ENCODE measurements at places on chromosomes 2 and 18.

- DNase-seq, result peak; percentile 91
Measured at GRCh38 chr2:203061346-203061745, 46.7 kb downstream of the NBEAL1 start.

DNA sequence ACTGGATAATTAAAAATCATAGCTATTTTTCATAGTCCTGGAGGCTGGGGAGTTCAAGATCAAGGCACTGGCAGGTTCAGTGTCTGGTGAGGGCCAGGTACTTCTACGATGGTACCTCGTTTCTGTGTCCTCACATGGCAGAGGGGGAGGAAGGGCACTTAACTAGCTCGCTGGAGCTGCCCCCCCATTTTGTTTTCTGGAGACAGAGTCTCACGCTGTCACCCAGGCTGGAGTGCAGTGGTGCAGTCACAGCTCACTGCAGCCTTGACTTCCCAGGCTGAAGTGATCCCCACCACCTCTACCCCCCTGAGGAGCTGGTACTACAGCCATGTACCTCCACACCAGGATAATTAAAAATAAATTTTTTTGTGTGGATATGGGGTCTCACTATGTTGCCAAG, 40.3 kb downstream of the ASB1 start:
- DNase-seq, result no peak

GRCh38 chr18:8561123-8561910, 47.9 kb upstream of the RAB12 start:
- no peak for DNase-seq

- no peak for DNase-seq
Measured at GRCh38 chr2:190881084-190881597, 520 bp downstream of the GLS start.

GRCh38 chr2:1728821-1729220, 15.5 kb downstream of the PXDN start:
- DNase-seq, result peak; percentile 73

DNA sequence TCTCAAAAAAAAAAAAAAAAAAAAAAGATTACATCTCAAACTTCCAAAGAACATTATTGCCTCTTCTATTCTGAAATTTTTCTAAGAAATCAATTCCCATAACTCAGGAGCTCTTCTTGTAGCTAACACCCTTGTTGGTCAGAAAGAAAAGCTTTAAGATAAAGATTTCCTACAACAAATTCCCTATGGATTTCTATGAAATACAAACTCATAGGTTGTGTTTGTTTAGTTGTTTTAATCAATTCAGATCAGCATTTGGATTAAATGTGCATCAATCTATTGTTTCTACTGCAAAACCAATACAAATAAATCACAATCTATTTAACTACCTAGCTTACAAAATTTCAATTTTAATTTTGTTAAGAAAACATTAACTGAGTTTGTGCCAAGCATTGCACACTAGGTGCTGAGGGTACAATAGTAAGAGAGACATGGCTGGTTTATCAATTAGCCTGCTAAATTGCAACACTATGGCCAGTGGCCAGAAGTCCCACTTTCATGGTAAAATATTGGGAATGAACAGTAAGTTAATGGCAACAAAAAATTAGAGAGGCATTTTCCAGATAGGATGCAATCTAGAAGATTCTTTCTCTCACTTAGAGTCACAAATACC, 80.2 kb upstream of the MYCN start:
- DNase-seq, result no peak

DNA sequence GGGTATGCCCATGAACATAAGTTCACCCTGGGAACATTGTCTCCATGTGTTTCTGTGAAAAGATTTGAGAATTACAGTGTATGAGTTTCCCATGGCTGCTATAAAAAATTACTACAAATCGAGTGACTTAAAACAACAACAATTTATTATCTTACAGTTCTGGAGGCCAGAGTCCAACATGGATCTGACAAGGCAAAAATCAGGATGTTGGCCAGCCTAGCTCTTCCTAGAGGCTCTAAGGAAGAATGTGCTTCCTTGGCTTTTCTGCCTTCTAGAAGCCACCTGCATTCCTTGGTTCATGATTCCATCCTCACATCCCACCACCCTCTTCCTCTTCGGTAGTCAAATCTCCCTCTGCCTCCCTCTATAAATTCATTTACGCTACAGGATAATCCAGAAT, 38.6 kb downstream of the FAM124B start:
- DNase-seq, result no peak

DNA sequence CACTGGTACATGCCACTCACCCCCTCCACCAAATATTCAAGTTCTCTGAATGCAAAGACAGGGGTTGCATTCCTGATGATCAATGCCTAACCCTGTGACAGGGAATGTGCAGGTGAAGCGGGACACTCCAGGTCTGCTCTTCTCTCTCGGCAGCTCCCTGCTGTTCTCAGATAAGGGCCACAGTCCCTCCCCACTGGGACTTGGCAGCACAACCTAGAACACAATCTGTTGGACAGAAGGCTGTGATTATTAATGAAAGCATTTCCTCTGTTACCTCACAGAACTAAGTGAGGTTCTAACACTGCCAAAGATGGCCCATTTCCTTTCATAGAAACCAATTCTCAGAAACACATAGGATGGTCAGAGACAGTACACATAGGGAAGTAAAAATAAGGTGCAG, 42.7 kb downstream of the VSNL1 start:
- no peak for DNase-seq

DNA sequence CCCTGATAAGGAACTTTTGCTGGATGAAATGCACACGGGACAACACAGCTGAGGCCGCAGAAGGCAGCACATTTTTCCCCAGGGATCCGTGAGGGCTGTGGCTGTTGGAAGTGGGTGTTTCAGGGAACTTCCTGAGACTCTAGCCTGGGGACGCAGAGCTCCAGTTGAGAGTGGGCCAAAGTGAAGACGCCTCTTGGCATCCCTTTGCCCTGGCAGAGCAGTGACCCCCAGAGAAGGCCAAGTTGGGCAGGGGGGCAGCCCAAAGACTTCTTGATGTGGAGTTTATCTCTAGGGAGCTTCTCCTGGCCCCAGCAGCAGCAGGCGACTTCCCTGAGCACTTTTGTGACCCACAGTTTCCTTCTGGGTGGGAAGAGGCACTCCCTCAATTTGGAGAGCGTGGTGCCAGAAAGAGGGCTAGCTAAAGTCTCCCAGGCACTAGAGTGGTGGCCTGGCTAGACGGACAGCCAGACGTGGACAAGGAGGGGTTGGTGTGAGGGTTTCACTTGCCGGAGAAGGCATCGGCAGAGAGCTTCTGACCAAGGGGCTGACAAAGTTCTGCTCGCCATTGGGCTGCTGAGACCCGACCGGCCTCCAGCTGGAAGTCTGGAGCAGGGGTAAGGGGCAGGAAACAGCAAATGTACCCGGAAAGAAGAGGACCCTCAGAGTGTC, 108.8 kb downstream of the ACKR3 start:
- DNase-seq, result no peak

GRCh38 chr2:218329027-218329825, 27.4 kb upstream of the CATIP start:
- no peak for DNase-seq

DNA sequence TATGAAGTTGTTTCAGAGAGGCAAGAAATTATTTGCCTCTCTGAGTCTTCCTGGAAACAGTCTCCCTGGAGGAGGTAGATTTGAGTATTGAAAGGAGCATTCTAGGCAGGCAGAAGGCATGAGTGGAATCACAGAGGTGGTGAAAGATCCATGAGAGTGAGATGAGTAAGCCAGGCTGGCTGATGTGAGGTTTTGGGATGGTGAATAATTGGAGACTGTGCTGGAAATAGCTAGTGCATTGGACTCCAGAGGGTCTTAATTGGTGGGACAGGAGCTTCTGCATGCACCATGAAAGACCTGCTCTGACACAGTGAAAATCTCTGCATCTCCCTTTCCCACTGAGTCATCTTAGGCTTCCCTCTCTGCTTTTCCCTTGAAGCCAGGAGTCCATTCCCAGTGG, 46.3 kb downstream of the CDC42EP3 start:
- DNase-seq, result peak; percentile 82

DNA sequence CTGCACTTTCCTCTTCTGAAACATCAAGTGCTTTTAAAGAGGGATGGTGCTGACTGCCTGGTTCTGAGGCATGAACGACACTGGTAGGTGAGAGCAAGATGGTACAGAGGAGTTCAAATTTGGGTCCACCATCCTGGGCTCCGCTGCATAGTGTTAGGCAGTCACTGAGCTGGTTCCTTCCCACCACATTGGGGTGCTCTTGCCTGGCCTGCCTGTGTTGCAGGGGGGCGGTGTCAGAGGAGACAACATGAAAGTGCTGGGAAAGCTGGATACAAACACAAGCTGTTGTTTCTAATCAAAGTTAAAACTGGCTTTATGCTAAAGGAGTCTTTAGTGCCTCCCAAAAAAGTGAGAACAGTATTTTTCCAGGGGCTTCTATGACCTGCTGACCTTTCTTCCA, 258.1 kb downstream of the GBX2 start:
- DNase-seq, result no peak

DNA sequence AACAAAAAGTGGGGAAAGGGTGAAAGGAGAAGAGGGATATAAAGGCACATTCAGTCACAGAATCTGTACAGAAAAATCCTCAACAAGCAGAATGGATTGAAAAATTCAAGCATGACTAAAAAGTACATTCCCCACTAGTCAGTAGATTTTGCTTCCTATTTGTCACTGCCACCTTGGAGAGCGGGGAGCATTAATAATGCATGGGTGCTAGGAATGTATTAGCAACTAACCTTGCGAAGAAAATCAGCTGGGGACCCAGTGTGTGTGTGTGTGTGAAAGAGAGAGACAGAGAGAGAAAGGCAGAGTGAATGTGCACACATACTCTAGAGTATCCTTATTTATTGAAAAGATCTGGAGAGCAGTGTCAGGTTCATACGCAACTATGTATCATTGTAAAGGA, 968.7 kb upstream of the ZEB2 start:
- DNase-seq, result no peak

- no peak for DNase-seq
Measured at GRCh38 chr2:11159574-11160170, 4.4 kb downstream of the SLC66A3 start.

GRCh38 chr18:7728297-7728696, 161.2 kb downstream of the PTPRM start:
- no peak for DNase-seq

DNA sequence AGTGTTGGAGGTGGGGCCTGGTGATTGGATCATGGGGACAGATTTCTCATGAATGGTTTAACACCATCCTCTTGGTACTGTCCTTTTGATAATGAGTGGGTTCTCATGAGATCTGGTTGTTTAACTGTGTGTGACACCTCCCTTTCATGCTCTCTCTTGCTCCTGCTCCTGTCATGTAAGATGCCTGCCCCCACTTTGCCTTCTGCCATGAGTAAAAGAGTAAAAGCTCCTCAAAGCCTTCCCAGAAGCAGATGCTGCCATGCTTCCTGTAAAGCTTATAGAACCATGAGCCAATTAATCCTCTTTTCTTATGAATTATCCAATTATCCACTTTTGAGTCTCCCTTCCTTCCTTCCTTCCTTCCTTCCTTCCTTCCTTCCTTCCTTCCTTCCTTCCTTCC, 317.7 kb downstream of the RDH14 start:
- no peak for DNase-seq

DNA sequence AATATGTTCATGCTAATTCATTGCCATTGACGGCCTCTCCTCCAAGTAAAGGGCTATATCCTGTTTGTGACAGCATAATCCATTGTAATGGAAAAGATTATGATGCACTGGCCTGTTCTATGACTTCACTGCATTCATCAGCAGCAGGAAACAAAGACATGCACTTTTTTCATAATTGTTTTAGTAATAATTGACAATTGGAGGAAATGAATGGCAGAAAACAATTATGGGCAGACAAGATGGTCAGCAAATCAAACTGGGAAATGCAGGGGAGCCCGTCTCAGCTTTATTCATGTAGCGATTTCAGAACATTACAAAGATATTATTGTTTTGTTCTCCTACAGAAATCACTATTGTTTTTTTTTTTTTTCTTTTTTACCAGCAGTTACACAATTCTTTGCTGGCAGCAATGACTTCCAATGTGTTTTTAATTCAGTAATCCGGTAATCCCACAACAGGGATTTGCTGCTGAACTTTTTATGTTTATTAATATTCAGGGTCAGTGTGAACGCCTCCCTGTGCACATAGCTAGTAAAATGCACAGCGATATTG, 33.8 kb upstream of the RASGRP3 start:
- no peak for DNase-seq

DNA sequence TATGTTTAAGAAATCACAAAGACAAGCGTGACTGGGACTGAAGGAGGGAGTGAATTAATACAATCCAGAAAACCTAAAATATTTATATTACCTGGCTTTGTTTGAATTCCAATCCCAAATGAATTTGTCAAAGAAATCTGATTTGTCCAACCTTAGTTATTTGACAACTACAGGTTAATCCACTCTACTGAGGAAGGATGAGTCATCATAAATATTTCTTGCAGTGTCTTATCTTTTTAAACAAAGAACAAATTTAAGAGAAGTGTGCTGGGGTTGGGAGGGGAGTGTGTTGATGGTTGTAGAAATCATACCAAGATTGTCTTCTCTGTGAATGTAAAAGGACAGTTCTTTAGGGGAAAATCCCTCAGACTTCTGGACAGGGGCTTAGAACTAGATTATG, 1106.3 kb upstream of the SLC39A10 start:
- DNase-seq, result no peak

DNA sequence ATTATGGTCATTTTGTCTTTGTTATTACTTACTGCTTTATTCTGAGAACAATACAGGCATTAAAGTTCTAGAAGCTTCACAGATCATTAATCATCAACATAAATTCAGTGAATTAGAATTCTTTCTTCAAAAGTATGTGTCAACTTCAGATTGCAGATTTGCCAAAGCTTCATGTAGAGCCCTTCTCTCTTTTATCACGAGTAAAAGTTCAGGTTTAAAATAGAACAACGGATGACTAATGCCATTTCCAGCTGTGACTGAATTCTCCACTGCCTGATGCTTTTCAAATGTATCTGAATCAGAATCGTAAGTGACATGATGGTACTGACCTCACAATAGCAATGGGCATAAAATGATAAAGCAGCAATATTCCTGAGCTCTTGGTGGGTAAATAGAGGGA, 116.0 kb downstream of the ABCA12 start:
- DNase-seq, result no peak

DNA sequence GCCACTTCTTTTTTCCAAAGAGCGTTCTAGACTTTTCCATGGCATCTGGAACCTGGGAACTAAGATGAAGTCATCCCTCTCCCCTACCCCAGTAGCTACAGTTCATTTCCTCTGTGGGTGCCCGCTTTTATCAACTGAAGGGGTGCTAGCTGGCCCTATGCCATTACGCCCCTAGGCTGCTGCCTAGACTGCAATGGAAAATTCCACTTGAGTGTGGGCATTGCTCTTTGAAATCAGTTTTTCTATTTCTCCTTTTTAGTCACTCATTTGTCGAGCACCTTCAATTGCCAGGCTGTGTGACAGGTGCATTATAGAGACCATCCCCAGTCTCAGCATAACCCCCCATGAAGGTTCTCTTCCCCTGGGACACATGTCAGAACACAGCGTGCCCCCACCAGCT, 7.3 kb downstream of the TEX51 start:
- no peak for DNase-seq

GRCh38 chr2:73104933-73105332, 7.8 kb downstream of the RAB11FIP5 start:
- no peak for DNase-seq
